ENCODE measurements at places on chromosomes 6 and 20.
A peak's percentile ranks its signal among the peaks of the same experiment; 100 is the strongest.

- DNase-seq, result no peak
These were observed 10.0 kb upstream of the SLC32A1 start for GRCh38 chr20:38714308-38714707.

DNA sequence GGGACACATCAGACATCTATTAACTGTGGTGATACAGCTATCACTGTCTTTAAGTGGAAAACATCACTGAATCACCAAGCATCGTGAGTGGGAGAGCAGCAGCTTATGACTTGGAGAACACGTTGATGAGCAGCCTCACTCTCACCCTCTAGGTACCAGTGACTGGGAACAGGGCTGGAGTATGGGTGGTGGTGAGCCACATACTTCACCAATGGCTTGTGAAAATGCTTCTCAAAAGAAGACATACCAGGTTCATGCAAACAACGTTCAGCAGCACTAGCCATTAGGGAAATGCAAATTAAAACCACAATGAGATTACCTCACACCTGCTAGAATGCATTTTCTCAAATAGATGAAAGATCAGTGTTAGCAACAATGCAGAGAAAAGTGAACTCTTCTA, 25.3 kb downstream of the SNX5 start:
- no peak for DNase-seq

- peak; percentile 17 for DNase-seq
These were observed 15.5 kb downstream of the CCDC167 start for GRCh38 chr6:37483917-37484785.

DNA sequence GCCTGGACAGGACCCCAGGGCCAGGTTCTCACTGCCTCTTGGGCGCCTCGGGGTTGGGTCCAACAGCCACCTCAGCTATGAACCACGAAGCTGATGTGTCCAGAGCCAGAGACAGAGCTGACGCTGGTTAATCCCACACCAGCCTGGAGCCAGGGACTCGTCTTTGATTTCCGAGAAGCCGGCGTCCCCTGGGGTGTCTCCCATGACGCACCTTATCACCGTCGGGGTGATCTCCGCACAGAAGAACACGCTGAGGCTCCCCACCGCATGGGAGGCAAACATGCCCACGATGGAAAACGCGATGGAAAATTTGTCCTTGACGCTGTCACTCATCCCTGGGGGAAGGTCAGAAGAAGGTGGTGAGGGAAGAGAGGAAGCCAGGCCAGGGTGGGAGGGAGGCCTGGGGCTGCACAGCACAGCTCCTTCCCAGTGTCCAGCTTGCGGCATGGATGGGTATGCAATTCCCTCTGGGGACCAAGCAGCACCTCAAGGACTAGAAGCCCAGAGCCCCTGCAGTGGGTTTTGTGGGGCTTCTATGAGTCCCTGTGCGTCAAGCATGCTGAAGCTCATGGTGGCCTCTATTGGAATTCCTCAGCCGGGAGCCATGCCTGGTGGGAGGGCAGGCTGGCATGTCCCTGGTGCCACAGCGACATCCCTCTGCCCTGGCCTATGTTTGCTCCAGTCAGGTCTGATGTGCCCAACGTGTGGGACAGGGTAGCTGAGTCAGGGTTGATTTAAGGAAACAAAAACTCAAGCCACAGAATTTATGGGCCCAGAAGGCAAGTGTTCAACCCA, 25.1 kb downstream of the PSMG4 start:
- DNase-seq, result no peak

DNA sequence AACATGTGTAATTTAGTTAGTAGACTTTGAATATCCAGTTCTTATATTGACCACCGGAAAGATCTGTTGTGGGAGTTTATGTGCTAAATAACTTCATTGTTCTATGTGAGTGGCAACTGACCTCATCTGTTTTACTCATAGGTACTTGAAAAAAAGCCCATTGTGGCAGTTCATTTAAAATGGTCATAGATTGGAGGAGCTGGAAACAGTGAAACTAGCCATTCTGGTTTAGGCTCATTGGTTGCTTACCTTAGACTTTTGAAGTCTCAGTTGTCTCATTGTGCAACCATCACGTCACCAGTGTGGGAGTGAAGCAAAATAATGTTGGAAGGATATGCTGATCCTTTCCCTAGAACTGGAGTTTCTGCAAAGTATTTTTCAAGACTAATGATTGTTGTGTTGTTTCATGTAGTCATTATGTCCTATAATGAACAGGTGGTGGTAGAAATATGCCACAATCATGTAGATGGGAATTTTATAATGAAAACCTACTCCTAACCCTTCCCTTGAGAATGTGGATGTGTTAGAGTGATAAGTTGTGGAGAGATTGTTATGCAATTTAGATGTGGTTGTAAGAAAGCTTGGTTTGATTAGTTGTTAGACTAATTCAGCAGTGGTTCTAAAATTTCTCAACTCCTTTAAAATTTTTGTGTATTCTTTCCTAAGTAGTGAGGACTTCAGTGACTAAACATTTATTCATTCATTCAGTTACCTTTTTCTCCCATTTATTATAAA, 18.3 kb downstream of the DSP start:
- DNase-seq, result no peak

DNA sequence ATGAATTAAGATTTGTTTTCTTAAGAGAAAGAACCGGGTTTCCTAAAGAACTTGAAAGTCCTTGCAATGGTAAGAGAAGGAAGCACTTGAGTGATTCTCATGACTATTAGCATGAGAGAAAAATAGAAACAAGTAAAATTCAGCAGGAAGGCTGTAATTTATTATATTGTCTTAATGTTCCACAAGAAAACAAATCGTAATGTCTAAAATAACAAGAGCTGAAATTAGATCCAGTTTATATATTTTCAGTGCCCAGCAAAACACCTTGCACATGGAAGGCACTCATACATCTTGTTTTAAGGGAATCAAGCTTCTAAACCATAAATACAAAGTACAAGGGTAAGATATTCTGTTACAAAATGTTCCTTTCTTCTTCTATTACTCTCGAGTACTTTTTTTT, 229.4 kb upstream of the PLN start:
- DNase-seq, result no peak

GRCh38 chr6:37809197-37809543, 10.4 kb upstream of the ZFAND3 start:
- DNase-seq, result no peak

- DNase-seq, result no peak
These were observed 68.9 kb downstream of the PERP start for GRCh38 chr6:138038142-138038870.

GRCh38 chr6:37011656-37012378, 6.4 kb downstream of the FGD2 start:
- no peak for DNase-seq

- DNase-seq, result no peak
These were observed 7.5 kb downstream of the VGLL2 start for GRCh38 chr6:117272891-117273290.

DNA sequence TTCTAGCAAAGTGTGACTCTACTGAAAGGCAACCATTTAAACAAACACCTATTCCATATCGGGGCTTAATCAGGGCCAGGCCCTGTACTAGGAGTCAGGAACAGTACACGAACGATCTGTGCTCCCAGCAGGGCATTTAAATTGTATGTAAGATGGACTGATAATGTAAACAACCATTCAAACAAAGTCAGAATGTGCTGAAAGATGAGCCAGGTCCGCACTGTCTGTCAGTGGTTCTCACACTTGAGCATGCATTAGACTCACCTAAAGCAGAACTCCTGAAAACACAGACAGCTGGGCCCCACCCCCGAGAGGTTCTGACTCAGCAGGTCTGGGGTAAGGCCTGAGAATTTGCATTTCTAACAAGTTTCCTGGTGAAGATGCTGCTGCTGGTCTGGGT, 81.6 kb downstream of the PXDC1 start:
- no peak for DNase-seq

GRCh38 chr20:18187020-18187419, 49.4 kb downstream of the KAT14 start:
- no peak for DNase-seq

- no peak for DNase-seq
These were observed 126.9 kb upstream of the BMP5 start for GRCh38 chr6:56002336-56002735.

DNA sequence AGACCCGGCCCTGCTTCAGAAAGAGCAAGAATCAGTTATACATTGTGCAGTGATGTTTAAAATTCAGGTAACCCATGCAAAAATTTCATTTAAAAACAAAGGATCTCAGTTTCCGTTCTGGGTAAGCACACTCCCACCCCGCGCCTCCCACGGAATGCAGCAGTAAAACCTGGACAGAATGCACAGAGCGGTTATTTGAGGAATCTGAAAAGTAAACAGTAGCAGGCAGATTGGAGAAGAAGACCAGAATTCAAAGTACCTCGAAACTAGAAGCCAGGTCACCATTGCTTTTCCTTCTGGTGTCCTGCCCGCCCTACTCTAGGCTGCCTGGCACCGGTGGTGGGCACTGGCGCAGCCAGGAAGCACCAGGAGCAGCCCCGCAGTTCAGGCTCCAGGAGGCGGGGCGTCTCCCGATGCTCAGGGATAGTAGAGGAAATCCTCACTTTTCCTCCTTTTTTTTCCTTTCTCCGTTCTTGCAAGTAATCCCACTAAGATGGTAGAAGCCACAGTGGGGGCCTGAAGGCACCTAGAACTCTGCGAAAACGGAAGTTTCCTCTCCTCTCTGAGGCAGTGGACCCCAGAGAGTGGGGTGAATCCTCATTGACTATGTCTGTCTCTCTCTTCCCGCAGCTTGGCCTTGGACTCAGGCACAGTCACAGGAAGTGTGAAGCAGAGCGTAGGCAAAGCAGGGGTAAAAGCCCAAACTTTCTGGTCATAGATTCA, 28.3 kb downstream of the METTL24 start:
- DNase-seq, result no peak

- DNase-seq, result no peak
These were observed 6.5 kb downstream of the C20orf202 start for GRCh38 chr20:1209447-1210387.

GRCh38 chr20:49385465-49385864, 97.0 kb downstream of the KCNB1 start:
- DNase-seq, result peak; percentile 31
